ENCODE measurements at places on chromosomes 5 and 9. TPM values are rescaled to one million over a fixed set of nuclear protein-coding genes. Genes with fewer than 3 reads are reported as not detected.
A peak's percentile ranks its signal among the peaks of the same experiment; 100 is the strongest.

- DNase-seq = no peak
Measured at GRCh38 chr9:132912131-132912530, 32.3 kb downstream of the TSC1 start.

- no peak for DNase-seq
Measured at GRCh38 chr5:76180814-76181805, 97.9 kb downstream of the SV2C start.

DNA sequence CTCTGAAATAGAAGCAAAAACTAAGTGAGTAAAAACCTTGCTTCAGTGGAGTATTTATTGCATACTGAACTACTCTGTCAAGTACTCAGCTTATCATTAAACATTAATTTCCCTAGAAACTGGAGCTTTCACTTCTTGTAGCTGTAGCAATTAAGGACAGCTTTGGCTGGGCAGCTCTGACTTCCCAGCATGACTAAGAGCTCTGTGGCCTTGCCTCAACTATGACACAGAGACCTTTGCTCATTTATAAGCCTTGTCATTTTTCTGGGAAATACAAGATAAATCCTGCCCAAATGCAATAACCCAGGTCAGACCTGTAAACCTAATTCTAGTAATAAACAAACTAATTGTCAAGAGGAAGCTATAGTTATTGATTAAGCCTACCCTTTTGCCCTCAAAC is 65.4 kb upstream of the STK32A start:
- DNase-seq = no peak

GRCh38 chr9:14277244-14277643 is 36.7 kb downstream of the NFIB start:
- no peak for DNase-seq

GRCh38 chr9:892123-892522 is 50.6 kb downstream of the DMRT1 start:
- DNase-seq = no peak

- DNase-seq = no peak
Measured at GRCh38 chr9:78698371-78698770, 401.4 kb downstream of the PSAT1 start.

GRCh38 chr5:171707442-171707792 is 78.2 kb upstream of the SMIM23 start:
- no peak for DNase-seq

GRCh38 chr5:4984461-4984860 is 155.7 kb upstream of the ADAMTS16 start:
- no peak for DNase-seq

DNA sequence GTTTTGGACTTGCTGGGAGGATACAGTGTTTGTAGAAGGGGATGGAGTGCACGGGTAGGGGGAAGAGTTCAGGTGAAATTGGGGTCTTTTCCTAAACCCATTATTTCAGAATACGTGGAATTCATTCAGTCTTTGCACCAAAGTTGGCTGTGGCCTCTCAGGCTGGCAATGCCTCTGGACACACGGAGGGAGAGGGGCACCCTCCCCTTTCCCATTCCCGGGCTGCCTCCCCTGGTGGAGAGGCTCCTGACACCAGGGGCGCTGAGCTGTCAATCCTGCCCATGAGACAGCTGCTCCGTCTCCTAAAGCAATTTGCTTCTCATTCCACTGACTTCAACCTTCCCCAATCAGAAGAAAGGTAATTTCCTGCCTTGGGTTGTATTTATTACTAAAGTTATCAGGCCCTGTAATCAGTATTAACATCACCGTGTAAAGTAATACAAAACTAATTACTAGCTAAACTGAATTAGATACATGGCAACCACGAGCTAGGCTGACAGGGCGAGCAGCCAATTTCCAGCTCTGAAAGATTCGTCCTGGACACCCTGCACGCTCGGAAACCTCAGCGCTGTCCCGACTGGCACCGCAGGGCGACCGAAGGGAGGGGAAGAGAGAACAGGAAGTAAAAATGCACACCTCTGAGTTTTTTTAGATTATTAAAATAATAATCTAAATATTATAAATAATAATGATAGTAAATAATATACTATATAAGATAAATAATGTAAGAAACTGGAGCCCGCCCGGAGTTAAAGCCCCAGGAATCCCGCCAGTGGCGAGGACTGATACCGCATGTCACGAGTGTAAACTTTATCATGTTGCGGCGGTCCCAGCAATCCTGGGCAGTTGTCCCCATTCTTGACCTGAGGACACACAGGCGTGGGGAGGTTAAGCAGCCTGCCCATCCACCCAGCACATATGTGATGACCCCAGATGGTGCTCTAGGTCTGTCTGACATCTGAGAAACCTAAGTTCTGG is 6.9 kb upstream of the OLFM1 start:
- no peak for DNase-seq

Gene PCDH12
- 0.09 TPM for total RNA-seq

- no peak for DNase-seq
Measured at GRCh38 chr5:69519285-69519684, 26.7 kb downstream of the OCLN start.

DNA sequence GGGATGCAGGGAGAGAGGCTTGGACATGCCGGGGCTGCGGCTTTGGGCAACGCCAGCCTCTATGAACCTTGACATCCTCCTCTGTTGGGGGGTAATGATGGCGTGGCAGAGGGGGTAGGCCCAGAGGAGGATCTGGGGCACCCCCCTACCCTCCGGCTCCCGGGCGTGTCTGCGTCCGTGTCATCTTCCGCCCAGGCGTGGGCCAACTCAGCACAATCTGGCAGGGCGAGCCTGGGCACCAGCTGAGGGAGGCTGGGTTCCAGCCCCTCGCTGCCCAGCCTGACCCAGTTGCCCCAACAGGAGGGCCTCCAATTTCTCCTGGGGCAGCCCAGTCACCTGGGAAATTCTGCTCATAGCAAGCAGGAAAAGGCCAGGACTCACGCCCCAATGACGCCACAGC is 62.9 kb upstream of the IL17B start:
- DNase-seq = no peak

DNA sequence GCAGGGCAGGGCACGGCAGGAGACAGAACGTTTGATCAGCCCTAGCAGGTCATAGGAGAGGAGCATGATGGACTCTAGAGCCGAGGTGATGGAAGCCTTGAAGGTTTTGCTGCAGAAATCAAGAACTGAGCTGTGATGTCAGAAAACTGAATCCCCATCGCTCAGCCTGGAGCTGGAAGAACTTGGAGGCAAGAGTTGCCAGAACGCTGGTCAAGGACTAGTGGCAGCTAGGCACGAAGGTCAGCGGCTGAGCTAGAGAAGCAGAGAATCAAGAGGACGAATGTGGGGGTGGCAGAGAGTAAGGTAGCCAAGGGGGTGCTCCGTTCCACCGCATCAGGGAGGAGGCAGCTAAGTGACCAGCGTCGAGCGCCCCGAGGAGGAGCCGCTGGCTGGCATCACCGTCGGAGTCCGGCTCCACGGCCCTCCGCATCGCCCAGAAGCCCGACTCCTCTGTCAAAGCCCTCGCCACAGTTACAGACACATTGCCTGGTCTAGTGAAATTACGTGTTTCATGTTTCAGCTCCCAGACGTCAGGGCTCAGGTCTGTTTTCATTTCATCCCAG is 1.2 kb upstream of the GALNT10 start:
- DNase-seq = no peak

GRCh38 chr9:132903574-132904492 is 25.1 kb downstream of the SPACA9 start:
- no peak for DNase-seq

DNA sequence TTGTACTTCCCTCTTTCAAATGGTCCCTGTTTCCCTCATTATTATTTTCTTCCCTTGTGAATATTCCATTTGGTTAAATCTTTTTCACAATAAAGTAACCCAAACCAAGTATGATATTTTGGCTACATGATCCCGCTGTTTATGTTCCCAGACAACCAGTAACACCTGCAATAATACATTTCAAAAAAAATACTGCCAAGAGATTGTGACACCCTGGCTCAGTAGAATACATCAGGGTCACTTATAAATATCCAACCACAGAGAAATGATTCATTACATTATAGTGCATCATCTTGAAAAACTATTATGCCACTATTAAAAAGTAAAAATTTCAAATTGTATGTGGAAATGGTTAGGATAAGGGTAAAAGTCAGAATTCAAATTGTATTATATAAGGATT is 7.2 kb upstream of the OXCT1 start:
- DNase-seq = no peak

GRCh38 chr5:13957032-13957645 is 12.7 kb upstream of the DNAH5 start:
- DNase-seq = no peak

Gene GRIN1
- not detected for total RNA-seq

DNA sequence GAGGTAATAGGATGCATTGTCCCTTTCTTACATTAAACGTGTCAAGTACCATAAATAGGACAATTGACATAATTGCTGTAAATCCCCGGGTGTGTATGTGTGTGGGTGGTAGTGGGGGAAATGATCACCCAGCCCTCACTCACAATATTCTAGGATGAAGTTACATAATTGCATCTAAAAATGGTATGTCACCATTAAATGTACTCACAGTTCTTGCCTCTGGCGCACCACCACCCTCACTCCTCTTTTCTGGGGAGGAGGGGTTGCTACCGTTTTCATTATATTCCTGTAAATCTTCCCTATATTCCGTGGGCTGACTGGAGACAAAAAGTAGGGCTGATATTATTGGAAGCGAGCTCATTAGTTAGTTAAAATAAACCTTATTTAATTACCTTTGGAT is 563.8 kb downstream of the TLR4 start:
- DNase-seq = no peak

DNA sequence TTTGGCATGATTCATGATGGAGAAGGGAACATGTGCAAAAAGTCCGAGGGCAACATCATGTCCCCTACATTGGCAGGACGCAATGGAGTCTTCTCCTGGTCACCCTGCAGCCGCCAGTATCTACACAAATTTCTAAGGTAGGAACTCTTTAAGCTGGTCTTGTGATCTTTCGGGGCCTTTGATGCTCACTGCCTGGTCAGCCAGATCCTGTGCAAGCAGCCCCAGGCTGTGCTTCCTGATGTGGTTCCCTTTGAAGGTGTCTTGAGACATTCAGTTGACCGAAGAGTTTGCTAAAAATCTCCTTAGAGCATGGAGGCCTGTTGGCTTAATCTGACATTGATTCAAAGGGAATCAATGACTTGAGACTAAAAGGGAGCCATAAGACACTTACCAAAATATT is 60.0 kb downstream of the ADAMTS16 start:
- no peak for DNase-seq

- no peak for DNase-seq
Measured at GRCh38 chr9:107316795-107317661, 33.9 kb downstream of the RAD23B start.

DNA sequence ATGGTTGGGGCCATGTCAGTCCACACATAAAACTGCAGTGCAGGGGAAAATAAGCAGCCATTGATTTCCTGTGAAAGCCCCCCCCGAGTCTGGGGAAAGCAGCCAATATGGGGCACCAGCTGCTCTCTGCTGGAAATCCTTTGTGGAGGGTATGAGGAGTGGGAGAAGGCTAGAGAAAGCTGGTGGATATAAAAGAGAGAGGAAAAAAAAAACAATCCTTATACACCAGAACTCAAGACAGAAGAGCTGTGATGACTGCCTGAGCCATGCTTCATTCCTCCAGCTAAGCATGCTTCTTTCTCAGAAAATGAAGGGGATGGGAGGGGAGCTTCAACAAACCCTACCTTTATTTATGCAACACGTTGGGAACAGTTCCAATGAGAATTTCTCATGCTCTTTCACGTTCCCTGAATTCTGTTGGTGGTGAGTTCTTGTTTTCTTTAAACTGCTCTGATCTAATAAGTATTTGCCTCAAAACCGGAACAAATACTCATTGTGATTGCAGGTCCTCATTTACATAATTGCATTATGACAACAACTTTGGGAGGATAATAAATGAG is 688.0 kb upstream of the SEMA6A start:
- no peak for DNase-seq

Gene AK8
- total RNA-seq = not detected

Gene FOXI1
- not detected for total RNA-seq

DNA sequence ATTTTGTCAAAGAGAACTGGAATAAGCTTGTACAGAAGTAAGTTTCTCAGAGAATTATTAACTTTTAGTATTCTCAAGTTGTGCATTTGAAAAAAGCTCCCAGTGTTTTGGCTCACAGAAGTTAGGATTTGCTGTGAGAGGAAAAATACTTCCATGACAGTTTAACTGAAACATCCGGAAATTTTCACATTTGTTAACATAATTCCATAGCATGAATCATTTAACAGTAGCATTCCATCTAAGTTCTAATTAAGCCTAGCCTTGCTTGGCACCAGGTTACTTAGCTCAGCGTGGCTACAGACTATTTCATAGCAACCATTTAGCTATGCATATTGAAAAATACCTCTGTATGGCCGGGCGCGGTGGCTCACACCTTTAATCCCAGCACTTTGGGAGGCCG is 90.8 kb downstream of the LNPEP start:
- no peak for DNase-seq

- no peak for DNase-seq
Measured at GRCh38 chr9:91985692-91986091, 35.7 kb upstream of the ROR2 start.

GRCh38 chr5:39164016-39164415 is 55.3 kb downstream of the FYB1 start:
- peak; percentile 48 for DNase-seq

DNA sequence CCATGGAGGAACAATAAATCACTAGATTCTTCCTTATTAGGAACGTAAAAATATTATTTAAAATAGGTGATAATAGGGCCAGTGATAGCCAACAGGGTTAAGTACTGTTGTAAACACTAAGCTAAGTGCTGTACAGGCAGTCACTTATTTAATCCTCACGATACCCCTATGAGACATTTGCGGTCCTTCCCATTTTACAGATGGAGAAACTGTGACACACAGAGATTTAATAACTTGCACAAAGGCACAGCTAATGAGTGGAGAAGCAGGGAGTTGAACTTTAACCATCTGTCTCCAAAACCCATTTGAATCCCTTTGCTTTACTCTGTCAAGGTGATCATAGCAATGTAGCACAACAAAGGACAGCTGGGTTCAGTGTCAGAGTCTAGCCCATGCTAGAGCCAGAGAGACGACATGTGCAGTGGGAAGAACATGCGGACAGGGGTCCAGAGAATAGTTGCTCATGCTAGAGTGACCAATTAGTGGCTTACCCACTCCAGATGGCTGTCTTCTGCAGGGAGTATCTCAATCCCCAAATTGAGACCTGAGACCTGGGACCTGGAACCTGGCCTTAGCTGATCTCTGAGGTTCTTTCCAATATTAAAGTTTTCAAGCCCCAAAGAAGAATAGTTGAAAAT is 28.9 kb downstream of the STXBP1 start:
- DNase-seq = no peak

- no peak for DNase-seq
Measured at GRCh38 chr5:108541836-108542235, 159.9 kb upstream of the FBXL17 start.

GRCh38 chr9:122091682-122092592 is 1.2 kb downstream of the TTLL11 start:
- no peak for DNase-seq

All from activated naive CD8-positive, alpha-beta T cell treated with anti-CD3 and anti-CD28 coated beads, Interleukin-2, amount 10 ng/mL, durations not matched to agents 7 days and 5 days (primary cell).